Left lung (tissue), 14 donors: ENCODE measurements at places on chromosomes 6 and 20.

- no peak for DNase-seq
Measured at GRCh38 chr6:83126223-83126622, 58.8 kb downstream of the DOP1A start.

GRCh38 chr6:35062676-35063574, 78.2 kb downstream of the TCP11 start:
- DNase-seq = no peak

DNA sequence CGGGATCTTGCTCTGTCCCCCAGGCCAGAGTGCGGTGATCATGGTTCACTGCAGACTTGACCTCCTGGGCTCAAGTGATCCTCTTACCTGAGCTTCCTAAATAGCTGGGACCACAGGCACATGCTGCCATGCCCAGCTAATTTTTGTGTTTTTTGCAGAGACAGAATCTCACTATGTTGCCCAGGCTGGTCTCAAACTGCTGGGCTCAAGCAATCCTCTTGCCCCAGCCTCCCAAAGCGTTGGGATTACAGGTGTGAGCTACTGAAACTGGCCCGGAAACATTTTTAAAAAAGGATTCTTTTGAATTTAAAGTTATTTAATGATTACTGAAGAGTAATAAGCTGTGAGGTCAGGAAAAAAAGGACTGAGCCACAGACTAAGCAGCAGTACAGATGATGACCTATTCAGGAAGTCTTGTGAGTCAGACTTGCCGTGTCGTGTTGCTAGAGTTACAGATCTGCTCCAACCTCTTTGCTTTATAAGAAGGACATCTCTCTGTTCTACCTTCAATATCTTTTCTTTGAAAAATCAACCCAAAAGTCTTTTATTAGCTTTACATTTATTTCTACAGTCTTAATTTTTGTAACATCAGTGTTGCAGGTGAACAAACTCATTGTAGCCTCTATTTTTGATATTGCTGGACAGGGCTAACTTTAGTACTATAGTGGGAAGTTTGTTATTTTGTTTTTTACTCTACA, 108.7 kb downstream of the NCOA3 start:
- DNase-seq = peak; percentile 46

- no peak for DNase-seq
Measured at GRCh38 chr6:494394-494793, 102.8 kb downstream of the IRF4 start.

DNA sequence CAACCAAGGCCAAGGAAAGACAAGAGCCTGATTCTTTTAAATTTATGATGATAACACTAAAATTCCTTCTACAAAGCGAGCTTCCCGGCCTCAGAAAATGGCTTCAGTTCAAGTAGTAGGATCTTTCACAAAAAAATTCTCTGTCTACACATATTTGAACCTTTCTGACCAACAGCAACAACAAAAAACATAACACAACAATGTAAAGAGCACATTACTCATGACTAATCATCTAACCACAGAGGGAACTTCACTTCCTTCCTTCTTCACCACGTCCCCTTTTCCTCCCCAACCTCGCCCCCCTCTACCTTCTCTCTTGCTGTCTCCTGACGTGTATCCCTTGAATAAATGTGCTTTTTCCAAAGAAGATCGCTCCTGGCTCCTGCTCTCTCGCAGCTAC, 228.2 kb downstream of the MYLK4 start:
- DNase-seq = no peak

DNA sequence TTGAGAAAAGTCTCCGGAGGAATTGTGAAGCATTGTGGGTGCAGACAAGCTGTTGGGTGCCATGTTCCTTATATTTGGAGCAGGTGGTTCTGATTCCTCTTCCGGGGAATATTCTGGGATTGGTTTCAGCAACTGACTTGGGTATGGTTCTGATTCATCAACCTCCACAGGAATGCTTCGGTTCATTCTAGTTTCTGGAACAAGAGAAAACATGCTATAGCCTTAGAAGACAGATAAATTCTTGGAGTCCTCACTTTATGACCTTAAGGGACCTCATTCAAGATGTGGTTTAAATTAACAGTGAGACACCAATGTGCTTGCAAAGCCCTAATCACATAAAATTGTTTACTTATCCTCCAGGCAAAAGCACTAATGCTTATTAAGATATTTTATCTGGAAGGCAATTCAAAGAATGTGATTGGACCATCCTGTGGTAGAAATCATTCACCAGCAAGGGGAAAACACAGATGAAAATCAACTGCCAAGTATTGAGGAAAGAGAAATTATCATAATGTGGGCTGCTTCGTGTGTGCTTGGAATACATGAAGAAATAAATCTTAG, 13.7 kb downstream of the TRAF3IP2 start:
- no peak for DNase-seq

- no peak for DNase-seq
Measured at GRCh38 chr6:34990971-34991560, 102.0 kb downstream of the ANKS1A start.

DNA sequence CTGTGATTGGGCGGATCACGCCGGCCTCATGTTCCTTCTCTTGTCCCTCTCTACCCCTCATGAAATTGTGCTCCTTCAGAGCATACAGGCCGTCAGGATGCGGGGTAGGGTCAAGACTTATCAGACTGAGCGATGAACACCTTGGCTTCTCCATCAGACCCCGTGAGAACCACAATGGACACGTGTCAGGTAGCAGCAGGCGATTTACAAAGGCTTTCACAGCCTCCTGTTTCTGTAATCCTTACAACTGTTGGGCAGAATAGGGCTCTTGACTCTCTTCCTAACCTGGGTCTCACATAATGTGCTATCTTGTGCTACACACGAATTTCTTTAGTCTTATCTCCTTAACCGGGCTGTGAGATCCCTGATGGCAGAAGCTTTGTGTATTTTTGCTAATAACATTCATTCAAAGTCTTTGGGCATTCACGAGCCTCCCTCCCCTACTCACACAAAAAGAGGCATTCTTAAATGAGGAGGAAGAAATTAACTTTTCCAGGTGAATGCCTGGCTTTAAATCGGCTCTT, 122.9 kb upstream of the SLC22A23 start:
- no peak for DNase-seq

GRCh38 chr20:47360297-47361056, 4.0 kb upstream of the ZMYND8 start:
- peak; percentile 82 for DNase-seq

DNA sequence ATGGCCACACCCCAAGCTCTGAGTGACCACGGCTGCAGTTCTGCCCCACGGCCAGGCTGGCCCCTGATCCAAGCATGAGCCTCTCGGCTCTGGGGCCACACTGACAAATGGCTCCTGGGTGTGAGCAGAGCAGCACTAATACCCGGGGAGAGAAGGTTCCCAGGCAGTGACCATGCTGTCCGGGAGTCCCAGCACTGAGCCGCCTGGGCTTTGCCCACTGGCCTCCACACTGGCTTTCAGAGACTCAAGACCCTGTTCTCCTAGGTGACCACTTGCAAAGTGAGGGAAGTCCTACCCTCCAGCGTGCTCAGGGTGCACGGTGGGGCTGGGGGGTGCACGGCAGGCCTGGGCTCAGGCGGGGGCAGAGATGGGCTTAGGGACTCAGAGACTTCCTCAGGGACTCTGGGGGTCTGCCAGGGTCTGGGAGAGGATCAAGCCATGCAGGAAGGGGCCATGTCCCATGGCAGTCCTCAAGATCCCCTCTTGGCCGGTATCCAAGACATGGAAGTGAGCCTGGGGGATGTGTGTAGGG, 220.2 kb upstream of the RNF24 start:
- DNase-seq = no peak

DNA sequence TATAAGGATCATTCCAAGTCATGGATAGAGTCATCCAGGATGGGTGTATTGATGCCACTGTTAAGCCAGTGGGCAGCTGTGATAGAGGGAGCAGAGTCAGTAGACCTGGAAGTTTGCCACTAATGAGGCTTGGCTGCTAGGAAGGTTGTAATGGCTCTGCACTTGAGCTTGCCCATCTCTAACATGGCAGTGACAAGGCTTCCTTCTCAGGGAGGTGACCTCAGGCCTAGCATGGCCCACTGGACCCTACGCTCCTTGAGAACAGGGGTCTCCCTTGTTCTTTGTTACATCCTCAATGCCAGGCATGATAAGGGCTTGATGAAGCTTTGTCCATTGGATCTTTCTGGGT, 155.1 kb downstream of the CD83 start:
- no peak for DNase-seq

DNA sequence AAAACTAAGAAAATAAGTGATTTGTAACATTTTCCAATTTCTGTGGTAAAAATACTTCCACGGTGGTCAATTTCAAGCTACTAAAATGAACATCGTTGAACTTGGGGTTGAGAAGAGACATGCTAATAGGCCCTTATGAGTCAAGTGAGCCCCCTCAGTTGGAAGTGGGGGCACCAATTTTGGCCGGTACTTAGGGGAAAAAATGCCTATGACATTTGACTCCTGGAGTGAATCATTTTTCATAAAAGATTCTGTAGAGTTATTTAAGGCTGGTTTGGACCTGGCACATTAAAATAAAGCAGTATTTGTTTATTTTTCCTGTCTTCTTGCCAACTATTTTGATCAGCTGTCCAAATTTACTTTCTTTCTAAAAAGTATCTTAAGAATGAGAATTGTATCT, 32.4 kb upstream of the CAP2 start:
- no peak for DNase-seq

DNA sequence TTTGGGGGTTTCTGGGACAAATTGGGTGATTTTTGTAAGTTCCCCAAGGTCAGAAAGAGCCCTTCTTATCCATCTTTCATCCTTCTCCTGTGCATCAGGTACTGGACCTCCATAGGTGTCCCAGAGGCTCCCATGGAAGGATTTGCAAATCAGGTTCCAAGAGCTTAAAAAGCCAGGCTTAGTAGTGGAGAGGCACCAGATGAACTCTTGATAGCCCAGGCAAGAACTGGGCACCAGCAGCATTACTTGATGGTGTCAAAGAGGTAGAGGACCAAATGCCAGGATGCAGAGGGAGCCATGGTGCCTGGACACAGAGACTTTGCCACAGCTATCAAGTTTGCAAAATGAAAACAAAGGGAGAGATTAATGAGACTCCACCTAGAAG, 20.9 kb upstream of the TRAM2 start:
- DNase-seq = no peak

- no peak for DNase-seq
Measured at GRCh38 chr20:58906894-58907293, 54.4 kb downstream of the GNAS start.

DNA sequence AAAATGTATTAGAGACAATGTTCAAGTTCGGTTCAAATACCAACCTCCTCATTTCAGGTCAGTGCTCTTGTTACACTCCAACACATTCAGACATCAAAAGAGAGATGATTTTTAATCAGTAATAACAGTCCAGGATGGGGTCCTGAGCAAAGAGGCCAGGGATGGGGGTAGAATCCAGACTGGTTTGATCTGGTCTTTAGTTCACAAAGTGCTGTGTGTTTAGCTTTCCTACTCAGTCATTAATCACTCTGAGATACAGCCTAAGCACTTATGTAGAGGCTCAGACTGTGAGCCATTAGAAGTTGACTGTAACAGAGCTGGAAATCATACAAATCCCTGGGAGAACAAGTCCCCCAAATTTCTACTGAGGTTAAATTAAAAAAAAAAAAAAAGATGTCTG, 241.6 kb downstream of the PTPRK start:
- no peak for DNase-seq

DNA sequence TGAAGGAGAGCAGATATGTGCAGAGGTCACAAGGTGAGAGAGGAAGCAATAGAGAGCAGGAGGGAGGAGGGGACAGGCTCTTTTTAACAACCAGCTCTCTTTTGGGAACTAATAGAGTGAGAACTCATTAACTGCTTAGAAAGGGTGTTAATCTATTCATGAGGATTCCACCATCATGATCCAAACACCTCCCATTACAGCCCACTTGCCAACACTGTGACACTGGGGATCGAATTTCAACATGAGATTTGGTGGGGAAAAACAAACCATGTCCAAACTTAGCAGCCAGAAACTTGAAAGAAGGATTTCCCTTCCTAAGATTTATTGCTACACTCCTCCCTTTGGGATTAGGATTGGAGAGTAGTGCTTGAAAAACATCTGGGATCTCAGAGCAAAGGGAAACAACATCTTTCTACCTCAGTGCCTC, 135.5 kb upstream of the PLCB4 start:
- DNase-seq = no peak

GRCh38 chr20:49248301-49248700, 29.1 kb downstream of the DDX27 start:
- DNase-seq = no peak

DNA sequence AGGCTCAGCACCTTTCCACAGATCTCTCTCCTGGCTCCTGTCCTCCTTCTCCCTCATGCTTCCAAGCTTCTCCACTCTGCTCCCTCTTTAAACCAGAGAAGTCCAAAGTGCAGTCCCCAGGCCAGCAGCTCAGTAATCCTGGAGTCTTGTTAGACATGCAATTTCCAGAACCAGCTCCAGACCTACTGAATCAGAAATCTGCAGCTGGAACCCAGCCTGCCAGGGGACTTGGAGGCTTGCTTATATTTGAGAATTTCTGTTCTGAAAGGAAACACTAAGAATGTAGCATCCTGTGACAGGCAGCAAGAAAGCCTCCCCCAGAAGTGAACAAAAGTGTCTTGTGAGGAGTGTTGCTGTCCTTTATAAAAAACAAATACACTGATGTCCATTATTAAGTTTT, 438.1 kb downstream of the BCKDHB start:
- DNase-seq = no peak

DNA sequence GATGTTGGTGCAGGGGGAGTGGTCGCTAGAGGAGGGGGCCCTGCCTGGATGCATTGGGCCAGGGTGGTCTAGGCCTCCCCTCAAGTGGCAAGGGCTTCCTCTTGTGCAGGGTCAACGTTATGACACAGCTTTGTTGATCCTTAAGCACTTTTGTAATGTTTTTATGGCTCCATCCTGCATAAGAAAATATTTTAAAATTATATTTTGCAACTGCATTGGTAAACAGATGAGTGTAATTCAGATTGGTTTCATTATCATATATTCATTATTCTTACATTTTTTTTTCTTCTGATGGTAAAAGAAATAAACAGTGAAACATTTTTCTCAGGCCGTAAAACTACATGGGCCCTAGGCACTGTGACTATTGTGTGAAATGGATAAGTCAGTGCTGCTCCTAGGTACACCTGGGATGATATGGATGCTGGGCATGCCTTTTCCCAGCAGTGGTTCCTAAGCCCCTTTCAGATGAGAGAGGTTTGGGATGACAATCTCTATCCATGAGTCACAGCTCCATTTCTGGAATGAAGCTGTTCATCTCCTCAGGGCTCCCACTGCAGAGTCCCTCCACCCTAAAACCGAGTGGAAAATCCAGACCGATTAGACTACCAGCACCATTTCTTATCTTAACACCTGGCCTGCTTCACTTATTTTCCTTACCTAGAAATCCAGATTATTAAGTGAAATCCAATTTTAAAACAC, 5.8 kb upstream of the SIM1 start:
- DNase-seq = no peak

- no peak for DNase-seq
Measured at GRCh38 chr6:11021003-11021402, 23.1 kb downstream of the ELOVL2 start.

- no peak for DNase-seq
Measured at GRCh38 chr20:8425016-8425415, 292.9 kb downstream of the PLCB1 start.

GRCh38 chr6:11221623-11222384, 10.7 kb downstream of the NEDD9 start:
- DNase-seq = no peak

- no peak for DNase-seq
Measured at GRCh38 chr6:135451617-135452190, 45.8 kb downstream of the AHI1 start.

- no peak for DNase-seq
Measured at GRCh38 chr6:75563032-75563431, 38.6 kb upstream of the SENP6 start.

- DNase-seq = no peak
Measured at GRCh38 chr6:34383161-34383631, 9.3 kb downstream of the NUDT3 start.
